Renal cortex interstitium (tissue), 15 donors: ENCODE measurements at places on chromosomes 2 and 18.

DNA sequence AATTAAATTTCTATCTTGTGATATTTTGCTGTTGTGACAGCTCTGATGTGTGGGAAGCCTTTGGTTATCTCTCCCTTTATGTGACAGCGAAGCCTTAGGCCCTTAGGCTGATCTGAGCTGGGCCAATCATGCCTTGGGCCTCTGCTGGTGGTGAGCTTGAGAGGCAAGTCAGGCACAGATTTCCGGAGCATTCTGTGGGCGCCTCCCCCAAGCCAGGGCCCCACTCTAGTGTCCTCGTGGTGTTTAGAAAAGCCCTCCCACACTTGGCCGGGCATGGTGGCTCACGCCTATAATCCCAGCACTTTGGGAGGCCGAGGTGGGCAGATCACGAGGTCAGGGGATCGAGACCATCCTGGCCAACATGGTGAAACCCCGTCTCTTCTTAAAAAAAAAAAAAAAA lies 239.8 kb downstream of the SH3RF3 start:
- DNase-seq: no peak

DNA sequence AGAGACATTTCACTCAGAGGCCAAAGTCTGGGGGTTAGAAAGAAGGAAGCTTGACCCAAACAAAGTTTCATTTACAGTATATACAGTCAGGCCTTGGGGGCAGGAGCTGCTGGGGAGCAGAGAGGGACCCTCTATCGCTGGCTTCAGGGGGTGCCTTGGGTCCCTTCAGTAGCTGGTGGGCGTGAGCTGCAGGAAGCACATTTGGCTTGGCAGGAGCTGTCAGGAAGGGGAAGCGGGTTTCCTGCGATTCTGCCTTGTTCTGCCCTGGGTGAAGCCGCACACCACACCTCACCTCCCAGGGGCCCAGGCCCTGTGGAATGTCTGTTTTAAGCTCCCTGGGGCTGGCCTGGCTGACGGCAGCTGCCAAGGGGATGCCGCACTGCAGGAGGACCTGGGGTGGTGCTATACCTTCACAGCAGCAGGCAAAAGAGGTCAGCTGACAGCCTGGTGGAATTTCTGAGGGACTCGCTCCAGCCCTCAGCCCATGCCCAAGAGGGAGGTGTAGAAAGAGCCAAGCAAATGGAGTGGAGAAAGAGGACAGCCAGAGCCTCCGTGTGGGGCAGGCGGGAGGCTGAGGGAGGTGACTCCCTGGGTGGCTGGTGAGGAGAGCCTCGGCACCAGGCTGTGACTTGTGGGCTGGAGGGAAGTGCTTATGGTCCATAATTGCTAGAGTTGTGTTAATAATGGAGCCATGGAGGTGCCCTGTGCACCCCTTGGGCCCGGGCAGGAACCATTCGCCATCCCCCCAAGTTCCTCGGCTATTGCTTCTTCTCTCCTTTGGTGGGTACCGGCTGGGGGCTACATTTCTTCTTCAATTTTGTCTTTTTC lies 43.9 kb downstream of the PSD4 start:
- no peak for DNase-seq

- DNase-seq: no peak
Observed at GRCh38 chr18:22311301-22311700, 106.4 kb downstream of the CTAGE1 start.

- DNase-seq: no peak
Observed at GRCh38 chr18:22452226-22452668, 34.5 kb upstream of the CTAGE1 start.

DNA sequence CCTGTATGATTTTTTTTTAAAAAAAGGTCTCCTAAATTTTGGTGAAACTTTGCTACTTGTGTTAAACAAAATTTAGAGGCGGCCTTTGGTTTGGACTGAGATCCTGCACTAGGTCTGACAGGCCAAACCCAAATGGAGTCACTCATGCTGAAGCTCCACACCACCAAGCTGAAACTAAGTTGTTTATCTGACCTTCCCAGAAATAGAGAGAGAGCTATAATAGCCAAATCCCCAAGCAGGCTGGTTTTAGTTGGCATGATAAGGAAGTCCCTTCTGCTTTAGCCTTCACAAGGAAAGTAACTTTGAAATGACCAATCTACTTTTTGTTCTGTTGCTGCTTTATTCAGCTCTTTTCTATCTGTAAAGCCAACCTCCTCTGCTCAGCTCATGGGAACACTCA lies 17.1 kb upstream of the THUMPD2 start:
- DNase-seq: no peak

DNA sequence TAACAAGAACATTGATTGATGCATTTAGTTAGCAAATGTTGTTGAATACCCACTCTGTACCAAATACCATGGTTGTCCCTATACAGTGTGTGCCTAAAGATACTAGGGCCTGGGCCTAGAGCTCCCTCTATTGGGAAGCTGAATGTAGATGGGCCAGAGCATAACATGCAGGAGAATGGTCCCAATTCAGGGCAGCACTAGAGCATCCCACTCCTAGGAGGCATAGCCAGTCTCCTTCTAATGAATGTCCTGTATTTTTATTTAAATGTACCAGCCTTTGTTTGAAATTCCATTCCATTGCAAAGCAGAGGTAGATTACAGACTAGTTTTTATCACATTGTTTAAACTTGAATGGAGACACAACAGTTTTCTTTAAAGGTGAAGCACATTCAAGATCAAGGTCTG lies 90.6 kb downstream of the FEZ2 start:
- DNase-seq: no peak

DNA sequence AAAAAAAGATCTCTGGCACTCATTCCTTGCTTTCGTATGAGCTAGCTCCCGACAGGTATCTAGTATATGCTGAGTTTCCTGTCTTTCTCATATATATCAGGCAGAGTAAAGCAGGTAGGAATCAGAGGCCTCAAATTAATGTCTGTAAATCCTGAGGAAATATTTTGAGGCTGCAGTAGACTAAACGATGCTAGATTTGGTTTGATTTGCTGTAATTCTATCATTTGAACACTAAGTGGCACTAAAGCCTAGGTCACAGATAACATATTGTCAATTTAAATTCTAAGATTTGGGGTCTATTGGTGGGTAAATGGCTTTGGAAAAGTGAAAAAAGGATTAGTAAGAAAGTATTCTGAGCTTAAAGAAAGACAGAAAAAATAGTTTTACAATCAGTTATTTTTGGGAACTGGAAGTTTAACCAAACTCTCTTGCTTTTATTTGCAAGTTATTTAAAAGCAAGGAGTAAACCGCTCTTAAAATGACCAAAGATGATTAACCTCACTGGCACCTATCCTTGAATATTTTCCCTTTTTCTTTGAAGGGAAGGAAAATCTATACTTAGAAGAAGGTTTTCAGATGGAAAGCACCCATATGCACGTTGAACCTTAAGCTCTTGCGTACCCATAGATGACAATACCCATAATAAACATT lies 37.6 kb upstream of the SLC4A10 start:
- DNase-seq: peak; percentile 17

- DNase-seq: no peak
Observed at GRCh38 chr2:42371611-42372473, 10.8 kb upstream of the COX7A2L start.

- no peak for DNase-seq
Observed at GRCh38 chr18:36155851-36156757, 26.4 kb downstream of the ELP2 start.

DNA sequence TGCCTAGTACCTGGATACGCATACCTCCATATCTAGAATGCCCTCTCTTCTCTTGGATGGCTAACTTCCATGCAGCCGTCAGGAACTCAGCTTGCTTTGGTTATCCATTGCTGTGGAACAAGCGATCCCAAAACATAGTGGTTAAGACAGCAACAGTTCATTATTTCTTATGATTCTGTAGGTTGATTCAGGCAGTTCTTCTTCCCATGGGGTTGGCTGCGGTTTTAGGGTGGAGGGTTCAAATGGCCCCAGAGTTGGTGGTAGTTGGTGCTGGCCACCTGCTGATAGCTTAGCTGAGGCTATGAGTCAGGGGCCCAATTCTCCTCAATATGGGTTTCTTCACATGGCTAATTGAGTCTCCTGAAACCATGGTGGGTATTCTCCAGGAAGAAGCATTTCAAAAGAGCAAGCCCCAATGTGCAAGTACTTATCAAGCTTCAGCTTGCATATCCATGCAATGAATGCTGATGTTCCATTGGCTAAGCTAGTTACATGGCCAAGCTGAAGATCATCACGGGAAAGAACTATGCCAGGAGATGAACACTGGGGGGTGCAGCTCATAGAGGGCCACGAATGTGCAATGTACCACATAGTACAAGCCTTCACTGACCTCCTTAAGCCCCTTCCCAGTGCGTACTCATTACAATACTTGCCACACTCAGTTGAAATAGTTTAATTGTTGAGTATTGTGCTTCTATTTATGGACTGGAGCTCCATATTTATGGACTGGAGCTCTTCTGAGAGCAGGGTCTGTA lies 10.0 kb upstream of the RHOB start:
- no peak for DNase-seq

DNA sequence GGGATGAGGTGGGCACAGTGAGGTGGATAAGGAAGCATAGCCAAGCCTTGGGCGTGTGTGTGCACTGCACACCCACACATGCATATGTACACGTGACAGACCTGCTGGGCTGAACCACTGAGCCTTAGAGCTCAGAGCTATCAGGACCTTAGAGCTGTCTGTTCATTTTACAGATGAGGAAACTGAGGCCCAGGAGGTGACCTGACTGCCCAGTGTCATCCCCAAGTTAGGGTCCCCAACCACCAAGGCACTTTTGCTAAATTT lies 8.2 kb upstream of the SNED1 start:
- no peak for DNase-seq

GRCh38 chr2:43443282-43443681 lies 152.6 kb downstream of the THADA start:
- no peak for DNase-seq

GRCh38 chr18:60746491-60746890 lies 373.9 kb upstream of the MC4R start:
- DNase-seq: no peak

GRCh38 chr2:99420751-99421299 lies 69.0 kb downstream of the REV1 start:
- no peak for DNase-seq

DNA sequence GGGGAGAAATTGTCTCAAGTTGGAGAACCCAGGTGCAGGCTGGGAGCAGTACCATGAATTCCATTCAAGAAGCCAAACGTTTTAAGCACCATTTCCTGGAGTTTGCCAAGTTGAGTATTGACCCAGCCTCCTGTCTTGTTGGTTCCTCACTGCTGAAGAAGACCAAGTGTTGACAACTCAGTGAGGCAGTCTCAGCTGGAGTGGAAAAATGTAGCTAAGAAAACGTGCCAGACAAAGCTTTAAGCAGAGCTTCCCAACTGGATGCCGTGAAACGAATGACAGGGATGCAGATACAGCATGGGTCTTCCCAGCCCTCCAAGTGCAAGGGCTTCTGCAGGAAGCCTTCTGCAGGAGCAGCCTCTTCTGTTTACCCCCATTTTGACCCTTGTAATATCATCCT lies 778 bp upstream of the INPP1 start:
- DNase-seq: no peak

DNA sequence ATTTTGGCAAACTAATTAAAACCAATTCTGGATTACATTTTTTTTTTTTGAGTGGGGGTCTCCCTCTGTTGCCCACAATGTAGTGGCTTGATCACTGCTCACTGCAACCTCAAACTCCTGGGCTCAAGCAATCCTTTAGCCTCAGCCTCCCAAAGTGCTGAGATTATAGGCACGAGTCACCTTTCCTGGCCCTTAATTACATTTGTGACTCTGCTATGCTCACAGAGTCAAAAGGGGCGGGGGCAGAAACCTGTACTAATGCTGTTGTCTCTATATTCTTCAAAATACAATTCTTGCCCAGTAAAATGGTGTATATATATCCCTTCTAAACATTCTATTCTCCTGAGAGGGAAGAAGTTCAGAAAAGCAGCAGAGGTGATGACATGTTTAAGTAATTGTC lies 23.2 kb downstream of the PRKD3 start:
- DNase-seq: no peak

GRCh38 chr2:203787979-203788378 lies 79.6 kb upstream of the CTLA4 start:
- DNase-seq: no peak

GRCh38 chr2:158489366-158490112 lies 32.8 kb downstream of the PKP4 start:
- DNase-seq: no peak

DNA sequence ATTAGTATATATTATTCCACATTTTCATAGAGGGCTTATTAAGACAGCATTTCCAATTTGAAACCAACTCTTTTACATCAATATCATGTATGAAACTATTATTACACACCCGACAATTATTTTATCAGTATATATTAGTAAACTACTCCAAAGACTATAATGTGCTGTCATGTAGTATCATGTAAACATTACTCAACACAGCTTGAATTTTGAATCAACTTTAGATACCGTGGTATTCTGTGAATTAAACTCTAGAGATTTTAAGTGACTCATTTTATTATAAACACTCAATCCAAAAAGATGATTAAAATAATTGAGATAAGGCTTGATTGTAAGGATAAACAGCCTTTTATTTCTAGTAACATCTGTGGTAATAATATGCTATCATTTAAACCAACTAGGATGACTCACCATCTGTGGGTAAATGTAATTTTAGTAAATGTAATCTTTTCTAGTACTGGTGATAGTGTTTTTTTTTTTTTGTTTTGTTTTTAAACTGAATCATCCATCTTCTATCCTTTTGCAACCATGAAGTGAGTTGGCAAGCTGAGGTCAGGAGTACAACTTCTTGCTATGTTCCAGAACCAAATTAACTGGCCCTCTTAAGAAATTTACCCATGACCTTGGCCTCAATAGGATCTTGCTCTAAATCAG lies 144.3 kb upstream of the SMAD7 start:
- no peak for DNase-seq

- DNase-seq: no peak
Observed at GRCh38 chr2:9889812-9890261, 46.6 kb downstream of the TAF1B start.

GRCh38 chr2:74582184-74582583 lies 27.7 kb downstream of the DOK1 start:
- no peak for DNase-seq

DNA sequence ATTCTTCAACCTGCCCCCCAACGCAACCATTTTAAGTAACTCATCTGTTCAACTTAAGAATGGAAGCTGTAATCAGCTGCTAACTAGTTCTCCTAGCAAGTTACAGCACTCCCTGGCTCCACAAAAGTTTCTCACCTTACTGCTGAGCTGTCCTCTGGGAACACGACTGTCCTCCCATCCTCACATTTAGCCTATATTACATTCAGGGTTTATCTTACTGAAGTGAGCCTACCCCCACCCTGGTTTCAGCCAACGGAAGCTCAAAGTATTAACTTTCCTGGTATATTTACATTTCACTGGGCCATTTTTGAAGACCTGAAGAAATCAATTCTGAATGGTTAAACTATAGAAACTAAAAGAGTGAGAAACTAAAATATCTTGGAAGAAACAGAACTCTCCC lies 64.9 kb upstream of the TANK start:
- no peak for DNase-seq

- DNase-seq: no peak
Observed at GRCh38 chr2:161983866-161984265, 90.1 kb downstream of the DPP4 start.

GRCh38 chr2:168626096-168626495 lies 170.0 kb downstream of the CERS6 start:
- no peak for DNase-seq

GRCh38 chr18:36025025-36025424 lies 42.3 kb downstream of the RPRD1A start:
- no peak for DNase-seq

GRCh38 chr2:196515051-196515450 lies 124.5 kb upstream of the CCDC150 start:
- no peak for DNase-seq
